ENCODE measurements at places on chromosomes 6 and 20. TPM values are rescaled to one million over a fixed set of nuclear protein-coding genes. Genes with fewer than 3 reads are reported as not detected.

MAS1 gene
- total RNA-seq = not detected

GRCh38 chr6:43717389-43717788, 29.8 kb upstream of the MRPS18A start:
- H3K36me3 ChIP-seq = no peaks in the 10 kb centered on the region
- H3K4me1 ChIP-seq = no peaks in the 10 kb centered on the region
- no peaks in the 10 kb centered on the region for H3K27me3 ChIP-seq
- no peak for DNase-seq
- no peak overlapping the region for H3K4me3 ChIP-seq

GRCh38 chr6:166830185-166830890, 126.0 kb downstream of the RNASET2 start:
- no peak for DNase-seq
- H3K4me1 ChIP-seq = no peaks in the 10 kb centered on the region
- no peak overlapping the region for H3K4me3 ChIP-seq
- H3K27me3 ChIP-seq = no peaks in the 10 kb centered on the region
- H3K36me3 ChIP-seq = no peaks in the 10 kb centered on the region

- H3K36me3 ChIP-seq = no peaks in the 10 kb centered on the region
- no peak for DNase-seq
- H3K27me3 ChIP-seq = no peaks in the 10 kb centered on the region
- no peaks in the 10 kb centered on the region for H3K4me1 ChIP-seq
- H3K4me3 ChIP-seq = no peak overlapping the region
Measured at GRCh38 chr20:51131811-51132210, 108.9 kb upstream of the KCNG1 start.

GTF2H4 gene
- total RNA-seq = 21.2 TPM

DNA sequence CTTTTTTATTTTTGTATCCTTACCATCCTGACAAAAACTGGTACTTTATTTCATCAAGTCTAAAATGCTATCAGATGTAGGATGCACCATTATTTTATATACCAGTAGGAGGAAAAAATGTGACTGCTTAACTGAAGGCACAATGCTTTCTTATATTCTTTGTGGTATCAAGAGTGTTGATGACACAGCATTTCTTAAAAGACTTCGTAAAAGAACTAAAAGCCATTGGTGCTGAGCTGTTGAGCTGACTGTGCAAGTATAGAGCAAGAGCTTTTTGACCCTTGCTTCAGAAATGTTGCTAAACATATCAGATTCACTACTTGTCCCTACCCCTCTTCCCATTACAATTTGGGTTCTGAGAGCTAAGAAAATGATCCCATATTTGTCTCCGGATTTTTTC, 17.5 kb downstream of the SF3B5 start:
- no peaks in the 10 kb centered on the region for H3K4me1 ChIP-seq
- no peak overlapping the region for H3K4me3 ChIP-seq
- DNase-seq = no peak
- no peaks in the 10 kb centered on the region for H3K27me3 ChIP-seq
- H3K36me3 ChIP-seq = no peaks in the 10 kb centered on the region
- no peak overlapping the region for H3K27ac ChIP-seq

DNA sequence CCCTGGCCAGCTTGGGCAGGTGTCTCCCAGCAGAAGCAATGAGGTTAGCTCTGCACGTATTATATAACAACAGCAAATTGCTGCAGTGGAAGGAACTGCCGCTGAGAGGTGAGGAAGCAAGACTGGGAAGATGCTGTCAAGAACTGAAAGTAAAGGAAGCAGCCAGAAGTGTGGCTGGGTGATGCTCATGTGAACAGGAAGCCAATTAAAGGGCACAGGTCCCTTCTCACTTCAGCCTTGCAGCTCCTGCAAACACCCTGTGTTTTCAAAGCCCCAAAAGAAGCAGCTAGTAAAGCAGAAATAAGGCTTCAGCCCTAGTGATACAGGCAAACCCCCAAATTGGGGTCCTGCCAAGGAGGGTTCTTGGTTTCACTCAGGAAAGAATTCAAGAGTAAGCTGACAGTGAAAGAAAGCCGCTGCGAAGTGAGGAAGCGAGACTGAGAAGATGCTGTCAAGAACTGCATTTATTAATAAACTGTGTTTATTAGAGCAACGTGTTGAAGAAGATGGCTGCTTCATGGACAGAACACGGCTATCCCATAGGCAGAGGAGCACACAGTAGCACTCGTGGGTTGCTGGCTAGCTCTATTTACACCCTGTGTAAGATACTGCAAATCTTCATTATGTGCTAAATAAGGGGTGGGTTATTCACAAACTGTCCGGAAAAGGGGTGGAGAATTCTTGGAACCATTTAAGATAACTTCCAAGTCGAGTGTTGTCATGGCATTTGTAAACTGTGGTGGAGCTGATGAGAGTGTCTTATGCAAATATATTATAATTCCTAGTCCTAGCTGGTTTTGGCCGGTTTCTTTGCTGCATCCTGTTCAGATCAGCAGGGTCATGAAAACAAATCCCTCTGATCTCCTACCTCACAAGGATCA, 152.2 kb downstream of the LINC00237 start:
- no peak overlapping the region for H3K27ac ChIP-seq
- H3K36me3 ChIP-seq = no peaks in the 10 kb centered on the region
- no peaks in the 10 kb centered on the region for H3K4me1 ChIP-seq
- DNase-seq = no peak
- H3K27me3 ChIP-seq = no peaks in the 10 kb centered on the region
- H3K4me3 ChIP-seq = no peak overlapping the region

CFB gene
- 36.7 TPM for total RNA-seq

DNA sequence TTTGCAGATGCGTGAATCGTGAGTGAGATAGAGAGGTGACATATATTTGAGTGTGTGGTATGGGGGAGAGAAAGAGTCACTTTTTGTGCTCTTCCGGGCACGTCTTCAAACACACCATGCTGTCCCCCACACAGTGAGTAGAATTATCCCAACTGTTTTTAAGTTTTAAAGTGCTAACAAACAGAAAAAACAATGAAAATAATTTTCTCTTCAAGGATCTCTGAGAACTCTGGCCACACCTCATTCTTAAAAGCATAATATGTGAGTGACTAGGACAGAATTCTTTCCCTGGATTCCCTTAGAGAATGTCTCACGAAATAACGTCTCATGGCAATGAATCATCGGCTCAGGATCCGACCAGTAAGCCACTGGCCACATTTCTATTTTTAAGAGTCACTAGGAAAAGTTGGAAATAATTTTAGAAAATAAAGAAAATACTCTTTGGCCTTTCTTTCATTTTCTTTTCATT, 235.7 kb upstream of the ZNF217 start:
- no peaks in the 10 kb centered on the region for H3K27me3 ChIP-seq
- H3K27ac ChIP-seq = peak overlapping the region; percentile 90
- H3K4me3 ChIP-seq = no peak overlapping the region

DNA sequence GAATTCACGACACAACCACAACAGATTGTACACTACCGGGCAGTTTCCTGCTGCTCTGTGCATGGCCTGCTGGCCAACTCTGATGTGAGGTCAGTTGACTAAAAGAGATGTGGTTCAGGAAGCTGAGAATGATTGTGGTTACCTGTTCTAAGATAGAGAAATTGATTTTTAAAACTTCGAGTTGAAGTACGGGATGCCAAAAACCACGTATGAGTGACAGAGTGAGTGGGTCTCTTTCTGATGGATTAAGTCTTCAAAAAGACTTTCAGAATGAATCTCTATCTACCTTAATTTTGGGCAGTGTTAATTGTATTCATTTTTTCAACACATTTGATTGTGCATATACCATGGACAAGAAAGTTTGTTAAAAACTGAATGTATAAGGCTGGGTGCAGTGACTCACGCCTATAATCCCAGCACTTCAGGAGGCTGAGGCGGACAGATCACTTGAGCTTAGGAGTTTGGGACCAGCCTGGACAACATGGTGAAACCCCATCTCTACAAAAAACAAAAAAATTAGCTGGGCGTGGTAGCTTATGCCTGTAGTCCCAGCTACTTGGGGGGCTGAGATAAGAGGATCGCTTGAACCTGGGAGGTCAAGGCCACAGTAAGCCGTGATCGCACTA, 121.2 kb downstream of the SGK1 start:
- H3K27me3 ChIP-seq = no peaks in the 10 kb centered on the region
- H3K4me3 ChIP-seq = no peak overlapping the region
- no peak for DNase-seq
- no peaks in the 10 kb centered on the region for H3K36me3 ChIP-seq

- no peaks in the 10 kb centered on the region for H3K36me3 ChIP-seq
- no peak for DNase-seq
- no peak overlapping the region for H3K4me3 ChIP-seq
- no peak overlapping the region for H3K27ac ChIP-seq
- no peaks in the 10 kb centered on the region for H3K27me3 ChIP-seq
Measured at GRCh38 chr6:44186635-44187025, 28.0 kb downstream of the CAPN11 start.

FILIP1 gene
- total RNA-seq = 5.1 TPM

- no peaks in the 10 kb centered on the region for H3K4me1 ChIP-seq
- H3K36me3 ChIP-seq = no peaks in the 10 kb centered on the region
- H3K27me3 ChIP-seq = no peaks in the 10 kb centered on the region
- no peak for DNase-seq
Measured at GRCh38 chr6:34273242-34273805, 24.5 kb upstream of the SMIM29 start.

RAB23 gene
- 38.9 TPM for total RNA-seq

DNA sequence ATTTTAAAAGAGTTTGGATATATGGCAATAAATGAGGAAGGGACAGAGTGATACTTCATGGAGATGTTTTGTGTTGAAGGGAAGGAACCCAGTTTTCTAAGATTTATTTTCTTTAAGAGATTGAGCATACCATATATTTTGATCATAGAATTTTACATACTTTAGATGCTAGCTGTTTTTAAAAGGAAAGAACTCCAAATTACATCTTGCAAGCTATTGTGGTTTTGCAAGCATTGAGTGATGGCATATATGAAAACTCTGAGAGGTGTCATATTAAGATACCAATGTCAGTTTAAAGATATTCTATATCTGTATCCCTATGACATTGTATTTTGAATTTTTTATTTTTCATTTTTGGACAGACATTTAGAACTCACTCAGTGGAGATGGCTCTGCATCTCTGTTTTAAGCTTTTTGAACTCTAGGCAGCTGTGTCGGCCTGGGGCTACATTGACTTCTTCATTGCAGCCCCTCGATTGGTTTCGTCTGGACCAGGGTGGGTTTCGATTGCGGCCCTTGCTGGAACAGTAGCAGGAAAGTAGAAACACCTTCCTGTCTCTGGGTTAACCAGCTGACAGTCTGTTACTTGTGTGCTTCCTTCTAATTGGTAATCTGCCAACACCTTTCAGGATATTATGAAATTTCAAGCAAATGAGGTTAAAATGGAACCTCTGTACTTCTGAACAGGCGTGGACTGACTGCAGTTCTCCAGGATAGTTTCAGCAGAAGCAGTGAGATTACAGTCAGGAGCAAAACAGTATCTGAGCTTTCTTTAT, 14.0 kb downstream of the IGF2R start:
- no peak overlapping the region for H3K27ac ChIP-seq
- no peaks in the 10 kb centered on the region for H3K36me3 ChIP-seq
- H3K4me3 ChIP-seq = no peak overlapping the region
- peaks cover 94% of the 10 kb centered on the region for H3K4me1 ChIP-seq
- no peak for DNase-seq

DNA sequence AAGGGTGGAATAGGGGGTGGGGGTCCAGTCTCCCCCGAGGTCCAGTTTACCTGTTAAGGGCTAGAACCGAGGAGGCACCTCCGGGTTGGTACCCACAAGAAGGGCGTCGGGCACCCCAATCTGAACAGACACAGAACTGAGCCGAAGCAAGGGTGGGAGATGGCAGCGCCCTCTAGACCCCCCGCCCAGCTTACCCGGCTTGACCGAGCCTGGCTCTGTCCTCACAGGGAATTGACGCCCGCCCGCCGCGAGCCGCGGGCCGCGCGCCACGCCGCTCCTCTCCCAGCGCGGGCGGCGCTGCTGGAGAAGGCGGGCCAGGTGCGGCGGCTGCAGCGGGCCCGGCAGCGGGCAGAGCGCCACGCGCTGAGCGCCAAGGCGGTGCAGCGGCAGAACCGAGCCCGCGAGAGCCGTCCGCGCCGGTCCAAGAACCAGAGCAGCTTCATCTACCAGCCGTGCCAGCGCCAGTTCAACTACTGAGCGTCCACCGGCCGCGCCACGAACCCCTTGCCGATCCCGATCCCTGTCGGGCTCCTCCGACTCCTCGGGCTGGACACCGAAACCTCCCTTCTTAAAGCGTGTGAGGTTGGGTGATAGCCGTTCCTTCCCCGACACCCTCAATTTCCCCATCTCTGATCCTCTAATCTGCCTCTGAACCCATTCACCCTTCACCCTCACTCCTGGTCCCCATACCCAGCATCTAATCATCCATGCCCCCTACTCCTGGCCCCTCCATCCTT, 5.9 kb downstream of the TP53INP2 start:
- DNase-seq = peak; percentile 81
- peak overlapping the region; percentile 86 for H3K27ac ChIP-seq
- peak overlapping the region; percentile 66 for H3K4me3 ChIP-seq
- H3K4me1 ChIP-seq = peaks cover 46% of the 10 kb centered on the region
- no peaks in the 10 kb centered on the region for H3K36me3 ChIP-seq
- no peaks in the 10 kb centered on the region for H3K27me3 ChIP-seq

TRIM31 gene
- total RNA-seq = not detected

Data from thyroid gland (tissue), 4 donors.